GOT3 (cell line): ENCODE measurements at places on chromosomes 6 and 20.

- DNase-seq: no peak
These were observed 3.2 kb downstream of the PCMT1 start for GRCh38 chr6:149752600-149753373.

- DNase-seq: no peak
These were observed 136.5 kb downstream of the DOK5 start for GRCh38 chr20:54611708-54612412.

- no peak for DNase-seq
These were observed 135.7 kb downstream of the IBTK start for GRCh38 chr6:82111818-82112217.

DNA sequence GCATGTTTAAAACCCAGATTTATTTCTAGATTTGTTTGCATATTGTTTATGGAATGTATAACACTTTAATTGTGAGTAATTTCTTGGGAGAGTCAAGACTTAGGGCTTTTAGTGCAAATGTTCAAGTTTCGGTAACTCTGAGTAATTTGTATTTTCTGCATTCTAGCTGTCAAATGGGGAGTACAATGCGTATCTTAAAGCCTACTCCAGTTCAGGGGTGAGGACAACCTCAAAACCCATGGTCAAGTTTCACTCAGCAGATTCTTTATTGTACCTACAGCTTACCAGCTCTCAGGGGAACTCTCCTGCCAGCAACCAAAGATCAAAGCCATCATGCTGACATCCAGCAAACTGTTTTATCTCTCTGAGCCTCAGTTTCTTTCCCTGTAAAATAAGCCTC lies 458.6 kb upstream of the JARID2 start:
- DNase-seq: no peak

DNA sequence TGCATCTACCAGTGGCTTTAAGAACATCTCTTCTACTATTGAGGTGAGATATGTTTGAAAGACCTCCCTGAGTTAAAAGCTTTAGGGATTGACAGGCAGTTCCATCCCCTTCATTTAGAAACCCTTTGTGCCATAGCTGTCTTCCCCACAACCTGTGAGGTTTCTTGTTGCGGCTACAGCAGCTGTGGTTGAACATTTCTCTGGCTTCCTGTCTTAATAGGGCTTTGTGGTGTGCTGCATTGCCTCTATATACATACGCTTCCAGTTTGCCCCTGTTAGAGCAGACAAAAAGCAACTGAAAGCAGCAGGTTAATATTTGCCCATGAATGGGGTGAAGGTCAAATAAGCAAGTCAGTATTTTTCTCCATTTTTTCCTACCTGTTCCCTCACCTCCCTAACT lies 210.2 kb downstream of the TMEM200A start:
- DNase-seq: no peak

GRCh38 chr6:104984831-104985230 lies 27.9 kb downstream of the LIN28B start:
- no peak for DNase-seq

- no peak for DNase-seq
These were observed 133.4 kb upstream of the FUT9 start for GRCh38 chr6:95882371-95882770.

- no peak for DNase-seq
These were observed 44.1 kb upstream of the ADGRF4 start for GRCh38 chr6:47654255-47654654.

DNA sequence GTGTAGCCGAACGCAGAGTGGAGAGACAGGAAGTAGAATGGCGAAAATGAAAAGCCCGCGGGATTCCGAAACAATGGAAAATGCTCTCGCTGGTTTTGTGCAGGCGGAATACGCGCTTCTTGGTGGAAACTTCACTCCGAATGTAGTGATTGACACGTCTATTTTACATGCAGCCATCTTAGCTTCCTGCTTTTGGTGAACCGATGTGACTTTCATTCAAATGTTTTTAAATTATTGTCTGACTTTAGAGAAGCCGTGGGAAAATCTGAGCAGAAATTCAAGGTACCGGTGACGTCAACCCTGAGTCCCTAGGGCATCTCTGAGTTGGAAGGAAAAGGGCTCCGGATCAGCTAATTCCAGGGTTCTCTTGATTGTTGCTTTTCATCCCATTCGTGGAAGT lies 11.4 kb downstream of the GPX5 start:
- DNase-seq: no peak

GRCh38 chr20:44584162-44584561 lies 1.8 kb downstream of the PKIG start:
- no peak for DNase-seq

GRCh38 chr6:77456531-77457248 lies 6.6 kb downstream of the HTR1B start:
- DNase-seq: no peak

- DNase-seq: no peak
These were observed 94.1 kb downstream of the LRRC1 start for GRCh38 chr6:53888931-53889330.

DNA sequence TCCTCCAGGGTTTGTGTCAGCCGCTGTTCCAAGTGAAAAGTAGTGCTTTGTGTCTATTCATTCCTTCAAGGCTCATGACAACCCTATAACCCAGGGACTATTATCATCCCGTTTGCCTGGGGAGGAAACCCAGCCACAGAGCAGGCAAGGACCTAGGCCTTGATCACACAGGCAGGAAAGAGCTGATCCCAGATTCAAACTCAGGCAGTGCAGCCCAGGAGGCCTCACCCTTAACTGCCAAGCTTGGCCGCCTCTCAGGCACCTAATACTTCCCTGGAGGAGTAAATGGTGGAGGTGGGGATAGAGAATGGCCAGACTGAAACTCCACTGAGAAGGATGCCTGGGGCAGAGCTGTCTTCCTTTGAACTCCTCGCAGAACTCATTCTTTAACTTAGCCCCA lies 215.1 kb upstream of the QKI start:
- no peak for DNase-seq

DNA sequence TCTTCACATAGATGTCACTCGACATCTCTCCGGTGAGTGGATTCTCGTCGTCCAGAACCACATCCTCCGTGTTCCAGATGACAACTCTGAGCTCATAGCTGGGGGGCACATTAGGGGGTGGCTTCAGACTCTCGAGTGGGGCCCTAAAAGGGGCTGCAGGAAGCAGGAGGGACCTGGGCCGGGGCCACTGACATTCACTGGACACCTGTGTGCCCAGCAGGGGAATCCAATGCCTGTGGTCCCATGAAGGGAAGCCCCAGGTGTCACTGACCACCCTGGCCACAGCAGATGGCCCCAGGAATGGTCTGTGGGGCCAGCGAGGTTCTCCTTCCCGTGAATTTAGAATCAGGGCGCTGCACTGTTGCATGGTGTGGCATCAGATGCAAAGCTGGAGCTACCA lies 18.7 kb downstream of the ERGIC3 start:
- no peak for DNase-seq
